Hematopoietic multipotent progenitor cell treated with erythropoietin and hydrocortisone succinate and interleukin-3 and kit ligand, for 17 days (in vitro differentiated cells): ENCODE measurements at places on chromosomes 3 and 15.

DNA sequence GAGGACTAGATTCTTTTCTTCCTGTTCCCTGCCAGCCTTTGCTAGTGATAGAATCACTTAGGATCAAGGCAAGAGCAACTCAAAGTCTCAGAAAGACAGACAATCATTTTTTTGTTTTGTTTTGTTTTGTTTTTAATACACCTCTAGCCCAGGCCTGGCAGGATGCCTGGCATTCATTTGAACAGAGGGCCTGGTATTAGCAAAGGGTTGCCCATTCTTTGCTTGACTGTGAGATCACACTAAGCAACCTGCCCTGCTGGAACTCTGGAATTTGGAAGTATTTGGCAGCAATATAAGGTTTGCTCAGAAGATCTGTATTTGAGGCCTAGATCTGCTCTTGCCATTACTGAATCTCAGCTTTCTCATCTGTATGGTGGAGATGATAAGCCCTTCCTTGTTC, 21.8 kb upstream of the ATP13A5 start:
- DNase-seq = no peak

DNA sequence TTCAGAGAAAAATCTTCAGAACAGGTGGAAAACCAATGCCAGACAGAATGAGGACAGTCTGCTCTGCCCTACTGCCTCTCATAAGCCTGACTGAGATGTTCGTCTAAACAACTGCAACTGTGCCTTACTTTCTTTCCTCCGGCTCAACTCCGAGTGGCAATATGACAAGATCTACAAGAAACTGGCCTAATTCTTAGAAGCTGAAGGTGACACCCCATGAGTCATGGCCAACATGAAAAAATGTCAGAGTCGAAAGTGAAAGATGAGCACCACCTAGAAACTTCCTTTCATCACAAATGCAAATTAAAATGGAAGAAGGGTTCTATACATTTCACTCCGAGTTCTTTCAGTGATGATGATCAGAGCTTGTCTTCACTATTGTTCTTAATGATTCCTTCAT, 12.9 kb downstream of the PCYT1A start:
- peak; percentile 77 for DNase-seq

GRCh38 chr15:69489073-69489571, 36.5 kb downstream of the RPLP1 start:
- no peak for DNase-seq

GRCh38 chr3:188916934-188917401, 254.8 kb upstream of the TPRG1 start:
- no peak for DNase-seq

- DNase-seq = no peak
Observed at GRCh38 chr15:37056177-37057121, 43.9 kb downstream of the MEIS2 start.

- no peak for DNase-seq
Observed at GRCh38 chr3:37608061-37608702, 253.5 kb upstream of the CTDSPL start.

- DNase-seq = peak; percentile 23
Observed at GRCh38 chr15:89888214-89888804, 5.5 kb downstream of the AP3S2 start.

DNA sequence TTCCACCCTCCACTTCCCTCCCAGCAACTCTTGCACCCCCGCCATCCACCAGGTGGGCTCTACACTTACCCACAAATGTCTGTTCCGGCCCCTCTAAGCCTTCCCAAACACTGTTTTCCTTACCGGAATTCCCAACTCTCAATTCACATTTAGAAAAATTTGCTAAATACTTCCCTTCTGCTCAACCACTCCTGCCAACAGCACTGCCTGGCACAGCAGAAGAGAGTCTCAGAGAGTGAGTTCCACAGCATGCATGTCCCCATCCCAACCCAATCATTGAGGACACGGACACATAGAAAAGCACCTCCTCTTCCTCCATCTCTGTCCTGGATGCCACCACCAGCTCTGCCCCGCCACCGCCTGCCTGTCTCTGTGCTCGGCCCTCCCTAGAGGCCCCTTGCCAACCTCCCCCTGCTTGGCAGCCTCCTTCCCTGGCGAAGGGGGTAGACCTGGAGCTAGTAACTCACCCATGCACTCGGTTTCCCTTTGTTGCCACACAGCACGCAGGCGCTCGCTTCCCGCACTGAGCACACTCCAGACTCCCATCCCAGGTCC, 66.2 kb upstream of the SLC6A1 start:
- no peak for DNase-seq

DNA sequence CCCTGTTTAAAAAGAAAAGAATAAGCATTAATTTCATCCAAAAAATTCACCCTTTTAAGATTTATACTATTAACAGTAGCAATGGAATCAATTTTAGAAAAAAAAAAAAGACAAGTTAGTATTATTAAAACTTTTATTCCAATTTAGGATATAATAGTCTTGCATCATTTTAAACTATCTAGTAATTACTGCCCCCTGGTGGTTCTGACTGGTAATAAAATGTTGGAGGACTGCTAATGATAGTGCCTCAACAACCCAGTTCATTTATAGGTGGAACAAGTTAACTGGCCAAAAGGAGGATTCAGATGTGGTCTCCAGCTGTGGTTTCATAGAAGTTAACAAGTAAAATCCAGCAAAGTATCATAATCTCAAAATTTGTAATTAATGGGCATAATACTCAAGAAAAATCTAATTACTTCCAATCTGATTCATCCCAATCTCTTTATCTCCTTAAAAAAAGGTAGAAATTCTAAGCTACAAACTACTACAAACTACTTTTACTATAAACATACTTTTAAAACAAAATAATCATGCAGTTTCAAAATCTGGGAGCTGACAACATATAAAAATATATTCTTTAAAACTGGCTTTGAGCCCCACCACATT, 30.7 kb upstream of the WDR49 start:
- DNase-seq = peak; percentile 89

DNA sequence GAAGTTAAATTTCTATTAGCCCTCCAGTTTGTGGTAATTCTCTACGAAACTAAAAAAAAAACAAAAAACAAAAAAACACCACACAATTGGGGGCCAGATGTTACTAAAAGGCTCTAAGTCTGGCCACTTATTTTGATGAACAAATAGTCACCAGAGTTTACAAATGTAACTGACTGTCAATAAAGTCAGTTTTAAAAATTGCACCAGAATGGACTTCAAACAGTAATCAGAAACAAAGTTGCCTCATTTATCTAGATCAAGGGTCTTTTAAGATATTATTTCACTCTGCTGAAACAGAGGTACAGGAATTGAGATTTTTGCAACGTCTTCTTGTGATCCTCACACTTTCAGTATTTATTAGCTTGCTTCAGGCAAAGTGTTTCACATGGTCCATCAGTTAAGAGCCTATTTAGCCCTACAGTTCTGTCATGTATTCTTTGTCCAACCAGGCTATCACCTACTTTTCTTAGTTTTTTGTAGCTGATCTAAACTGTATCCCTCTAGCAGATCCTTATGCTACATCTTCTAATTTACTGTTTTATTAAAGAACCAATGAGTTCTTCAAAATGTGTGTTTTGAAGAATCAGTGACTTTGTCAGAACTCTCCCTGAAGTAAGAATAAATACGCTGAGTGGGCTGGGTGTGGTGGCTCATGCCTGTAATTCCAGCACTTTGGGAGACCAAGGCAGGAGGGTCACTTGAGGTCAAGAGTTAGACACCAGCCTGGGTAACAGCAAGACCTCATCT, 74.7 kb downstream of the ANKRD28 start:
- no peak for DNase-seq

GRCh38 chr3:129822241-129822640, 71.3 kb downstream of the TMCC1 start:
- no peak for DNase-seq

- DNase-seq = no peak
Observed at GRCh38 chr15:48324949-48325348, 6.3 kb upstream of the DUT start.

DNA sequence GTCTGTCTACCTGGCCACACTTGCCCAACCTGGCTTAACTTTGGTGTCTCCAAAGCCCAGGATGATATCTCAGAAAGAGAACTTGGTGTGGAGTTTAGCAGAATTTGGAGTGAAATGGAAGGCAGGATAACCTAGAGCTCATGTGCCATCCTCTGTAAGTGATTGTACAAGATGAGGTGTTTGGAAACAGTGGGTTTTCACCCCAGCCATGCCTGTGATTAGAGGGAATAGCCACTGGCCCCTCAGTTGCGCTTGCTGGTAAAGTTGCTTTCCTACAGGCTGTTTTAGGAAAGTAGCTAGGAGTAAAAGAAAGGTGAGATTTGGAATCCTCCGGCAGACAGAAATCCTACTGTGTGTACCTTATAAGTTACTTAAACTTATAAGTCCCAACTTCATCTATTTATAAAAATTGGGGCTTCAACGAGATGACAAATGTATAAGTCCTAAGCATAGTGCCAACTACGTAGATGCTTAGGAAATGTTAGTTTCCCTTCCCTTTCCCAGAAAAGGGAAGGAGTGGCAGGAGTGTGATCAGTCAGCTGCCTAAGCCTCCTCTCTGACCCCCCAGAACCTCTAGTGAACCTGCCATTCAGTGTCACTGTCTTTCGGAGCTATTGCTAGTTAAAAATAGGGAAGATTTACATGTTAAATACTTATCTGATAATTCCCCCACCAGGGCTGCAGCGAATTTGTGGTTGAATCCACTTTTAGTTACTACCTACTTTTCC, 13.4 kb upstream of the BMF start:
- no peak for DNase-seq

GRCh38 chr3:71185733-71186455, 397.6 kb downstream of the FOXP1 start:
- peak; percentile 68 for DNase-seq

- DNase-seq = no peak
Observed at GRCh38 chr3:107767897-107768605, 245.3 kb downstream of the BBX start.

- no peak for DNase-seq
Observed at GRCh38 chr3:9980251-9980650, 6.4 kb downstream of the EMC3 start.

DNA sequence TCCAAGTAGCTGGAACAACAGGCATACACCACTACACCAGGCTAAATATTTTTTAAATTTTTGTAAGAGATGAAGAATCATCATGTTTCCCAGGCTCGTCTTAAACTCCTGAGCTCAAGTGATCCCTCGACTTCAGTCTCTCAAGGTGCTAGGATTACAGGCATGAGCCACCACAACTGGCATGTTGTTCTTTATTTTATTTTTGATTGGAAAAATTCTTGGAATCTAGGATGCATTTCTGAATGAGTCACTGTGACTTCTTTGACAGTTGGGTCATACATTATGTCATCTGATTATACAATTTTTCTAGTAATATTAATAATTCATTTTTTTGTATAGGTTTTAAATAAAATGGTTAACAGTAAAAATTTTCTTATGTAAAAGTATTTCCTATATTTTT, 870.2 kb downstream of the SI start:
- DNase-seq = no peak

GRCh38 chr3:188036375-188037194, 117.4 kb upstream of the LPP start:
- DNase-seq = no peak

GRCh38 chr3:125433611-125434041, 58.5 kb upstream of the ZNF148 start:
- DNase-seq = peak; percentile 54

- no peak for DNase-seq
Observed at GRCh38 chr3:33926998-33927605, 128.7 kb downstream of the PDCD6IP start.

DNA sequence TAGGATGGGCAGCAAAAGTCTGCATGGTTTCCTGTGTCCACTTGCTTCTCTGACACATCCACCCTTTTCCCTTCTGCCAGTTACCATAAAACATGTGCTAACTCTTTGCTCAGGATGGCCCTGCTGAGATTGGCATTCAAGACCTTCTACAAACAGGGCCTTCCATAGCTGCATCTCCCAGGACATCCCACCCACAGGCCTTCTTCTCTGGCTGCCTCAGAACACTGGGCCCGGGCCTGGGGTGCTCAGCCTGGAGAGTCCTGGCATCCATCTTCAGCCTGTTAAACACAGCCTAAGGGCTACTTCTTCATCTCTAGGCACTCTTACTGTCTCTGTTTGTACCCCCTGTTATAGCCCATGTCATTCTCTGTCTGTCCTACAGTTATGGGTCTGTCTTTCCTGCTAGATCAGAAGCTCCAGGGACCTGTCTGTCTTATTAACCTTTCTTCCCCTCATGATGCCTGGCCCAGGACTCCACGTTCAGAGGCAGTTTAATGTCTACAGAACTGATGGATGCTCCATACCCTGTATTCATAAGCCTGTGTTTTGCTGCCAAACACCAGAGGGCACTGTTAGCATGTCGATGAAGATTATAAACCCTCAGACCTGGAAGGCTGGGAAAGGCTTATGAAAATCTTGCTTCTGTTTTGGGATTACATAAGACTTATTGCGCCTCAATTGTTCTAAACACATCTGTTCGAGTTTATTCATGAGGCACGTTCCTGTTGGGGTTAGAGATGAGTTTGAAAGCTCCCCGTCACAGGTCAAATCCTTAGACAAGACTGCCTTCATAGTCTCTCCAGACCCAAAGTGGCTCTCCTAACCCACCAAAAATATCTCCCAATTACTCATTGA, 16.5 kb downstream of the SEMA3G start:
- DNase-seq = peak; percentile 53

GRCh38 chr15:66839506-66840112, 137.6 kb downstream of the SMAD6 start:
- DNase-seq = no peak

GRCh38 chr3:179801263-179801662, 148.4 kb downstream of the USP13 start:
- no peak for DNase-seq

GRCh38 chr3:100155590-100155989, 41.3 kb upstream of the FILIP1L start:
- DNase-seq = no peak

GRCh38 chr15:29708519-29708918, 113.7 kb downstream of the TJP1 start:
- DNase-seq = no peak

DNA sequence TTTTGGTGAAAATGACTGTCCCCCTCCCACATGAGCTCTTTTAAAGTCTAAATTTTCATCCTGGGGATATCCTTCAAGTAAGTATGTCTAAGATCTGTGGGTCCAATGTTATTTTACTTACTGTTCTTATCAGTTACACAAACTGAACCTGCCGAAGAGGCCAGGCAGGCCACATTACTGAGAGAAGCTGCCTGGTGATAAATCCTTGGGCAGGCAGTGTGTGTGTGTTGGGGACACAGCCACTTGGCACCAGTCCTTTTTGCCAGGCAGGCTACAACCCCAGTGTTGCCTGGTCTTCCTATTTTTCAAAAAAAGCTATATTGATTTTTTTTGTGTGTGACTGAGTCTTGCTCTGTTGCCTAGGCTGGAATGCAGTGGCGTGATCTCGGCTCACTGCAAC, 50.6 kb upstream of the RASA2 start:
- peak; percentile 19 for DNase-seq

GRCh38 chr3:58487140-58487886, 4.6 kb upstream of the KCTD6 start:
- no peak for DNase-seq

GRCh38 chr15:94233441-94233840, 2.1 kb downstream of the MCTP2 start:
- DNase-seq = no peak
